Kidney epithelial cell (primary cell): ENCODE measurements at places on chromosomes 1 and 21. TPM values are rescaled to one million over a fixed set of nuclear protein-coding genes. Genes with fewer than 3 reads are reported as not detected.

Gene ITGB2
- total RNA-seq: 6.9 and 9.1 TPM in 2 replicates

Gene CDA
- 2.7 and 3.1 TPM in 2 replicates for total RNA-seq

Gene CYP4A22
- total RNA-seq: not detected in 2 replicates

Gene MINDY1
- total RNA-seq: 7.7 and 8.4 TPM in 2 replicates

Gene UBXN10
- 0.96 and 1.6 TPM in 2 replicates for total RNA-seq

Gene S100A8
- not detected in 2 replicates for total RNA-seq

Gene STYXL2
- not detected in 2 replicates for total RNA-seq

Gene CRP
- total RNA-seq: not detected in 2 replicates

Gene NDUFS5
- total RNA-seq: 318 and 403 TPM in 2 replicates
